Stimulated activated CD4-positive, alpha-beta T cell treated with anti-CD3 and anti-CD28 coated beads, Interleukin-1b, Interleukin-23, amount 100 ng/mL, for 24 hours (primary cell): ENCODE measurements at places on chromosomes 11 and 22.

- no peak for DNase-seq
Measured at GRCh38 chr22:49255741-49256318, 571.8 kb downstream of the BRD1 start.

- no peak for DNase-seq
Measured at GRCh38 chr11:109864834-109865547, 228.2 kb upstream of the ZC3H12C start.

DNA sequence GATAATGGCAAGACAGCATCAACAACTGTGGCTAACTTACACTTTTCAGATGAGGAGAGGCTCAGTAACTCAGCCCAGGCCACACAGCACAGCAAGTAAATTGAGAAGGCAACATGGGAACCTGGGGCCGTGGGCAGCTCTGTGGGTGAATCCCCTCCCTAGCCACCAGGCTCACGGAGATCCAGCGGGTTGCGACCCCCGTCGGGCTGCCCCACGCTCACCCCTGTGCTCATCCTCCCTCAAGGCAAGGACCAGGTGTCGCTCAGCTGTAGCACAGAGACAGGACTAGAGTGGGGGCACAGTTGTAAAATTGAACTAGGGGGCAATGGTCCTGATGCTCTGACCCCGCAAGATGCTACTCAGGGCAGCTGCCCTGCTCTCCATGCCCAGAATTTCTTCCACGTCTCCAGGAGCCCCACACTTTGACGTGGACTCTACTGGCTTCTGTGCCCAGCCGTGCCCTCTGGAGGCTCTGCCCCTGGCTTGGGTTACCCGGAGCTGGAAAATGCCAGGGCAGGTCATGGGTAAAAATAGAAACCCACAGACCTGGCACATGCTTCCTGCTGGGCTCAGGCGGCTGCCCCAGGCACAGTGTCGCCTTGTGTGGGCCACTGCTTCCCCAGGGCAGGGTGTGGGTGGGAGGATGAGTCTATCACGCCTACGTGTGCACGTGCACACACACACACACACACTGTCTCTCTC lies 9.0 kb downstream of the TUBA8 start:
- no peak for DNase-seq

GRCh38 chr22:38868886-38869381 lies 3.1 kb downstream of the CBX6 start:
- peak; percentile 78 for DNase-seq

DNA sequence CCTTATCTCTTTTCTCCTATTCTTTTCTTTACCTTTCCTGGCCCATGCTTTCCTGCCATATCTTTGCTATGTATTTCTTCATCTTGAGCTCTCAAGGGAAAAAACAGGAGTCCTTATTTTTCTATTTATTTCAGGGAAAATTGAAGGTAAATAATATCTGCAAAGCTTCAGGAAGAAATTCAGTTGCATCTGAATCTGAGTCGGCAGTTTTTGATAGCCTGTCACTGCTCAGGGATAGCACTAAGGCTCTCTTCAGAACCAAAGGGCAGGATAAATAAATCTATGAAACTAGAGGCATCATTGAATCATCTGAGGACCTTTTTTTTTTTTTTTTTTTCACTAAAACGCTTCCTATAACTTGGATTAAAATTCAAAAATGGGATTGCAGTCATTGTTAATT lies 288.9 kb downstream of the TMEM135 start:
- DNase-seq, result no peak

- DNase-seq, result no peak
Measured at GRCh38 chr22:41574847-41575381, 14.1 kb downstream of the CSDC2 start.

DNA sequence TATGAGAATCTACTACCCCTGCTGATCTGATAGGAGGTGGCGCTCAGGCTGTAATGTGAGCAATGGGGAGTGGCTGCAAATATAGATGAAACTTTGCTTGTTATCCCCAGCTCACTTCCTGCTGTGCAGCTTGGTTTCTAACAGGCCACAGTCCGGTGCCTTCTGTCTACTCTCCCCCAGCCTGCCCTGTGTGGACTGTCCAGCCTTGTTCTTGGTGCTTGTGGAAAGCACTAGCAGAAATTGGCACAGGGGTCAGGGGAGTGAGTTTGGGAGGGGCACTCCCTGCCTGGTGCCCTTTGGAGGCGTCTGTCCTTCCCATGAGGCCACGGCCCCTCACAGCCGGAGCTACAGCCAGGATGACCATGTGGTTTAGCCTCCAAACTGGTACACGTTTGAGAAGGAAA lies 14.3 kb downstream of the MOV10L1 start:
- no peak for DNase-seq

DNA sequence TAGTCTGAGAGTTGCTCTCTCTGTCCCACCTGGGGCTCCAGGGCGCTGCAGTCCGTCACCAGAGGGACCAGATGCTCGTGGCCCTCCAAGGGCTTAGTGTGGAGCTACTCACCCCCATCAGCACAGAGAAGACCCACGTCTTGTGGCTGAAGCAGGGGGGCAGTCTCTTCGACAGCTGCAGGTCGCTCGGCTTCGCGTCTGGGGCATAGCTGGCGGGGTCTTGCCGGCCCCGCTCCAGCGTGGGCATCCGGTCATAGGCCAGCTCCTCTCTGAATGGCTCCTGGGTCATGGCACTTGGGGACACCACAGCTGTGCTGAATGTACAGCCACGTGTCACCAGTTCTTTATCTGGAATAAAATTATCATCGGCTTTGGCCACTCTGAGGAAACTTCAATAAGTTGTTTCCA lies 608 bp downstream of the MLC1 start:
- no peak for DNase-seq
